ENCODE measurements at places on chromosomes 6 and 20.
A peak's percentile ranks its signal among the peaks of the same experiment; 100 is the strongest.

GRCh38 chr20:21623074-21623780, 82.2 kb upstream of the PAX1 start:
- DNase-seq = no peak

- no peak for DNase-seq
Measured at GRCh38 chr20:61044499-61044898, 207.6 kb upstream of the CDH4 start.

- DNase-seq = peak; percentile 34
Measured at GRCh38 chr6:35370124-35370741, 27.9 kb downstream of the PPARD start.

DNA sequence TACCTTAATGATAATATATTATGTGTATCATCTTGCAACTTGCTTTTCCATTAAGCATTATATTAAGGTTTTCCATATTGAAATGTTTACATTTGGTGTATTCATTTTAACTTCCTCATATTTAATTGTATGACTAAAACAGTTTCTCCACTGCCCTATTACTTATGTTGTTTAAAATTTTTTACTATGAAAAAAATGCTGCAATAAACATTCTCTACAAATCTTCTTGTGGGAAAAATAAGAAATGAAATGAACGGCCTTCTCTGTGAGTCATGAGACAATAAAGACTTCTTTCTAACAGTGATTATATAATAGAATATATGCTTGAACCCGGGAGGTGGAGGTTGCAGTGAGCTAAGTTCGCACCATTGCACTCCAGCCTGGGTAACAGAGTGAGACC, 25.5 kb downstream of the FASTKD5 start:
- DNase-seq = no peak

DNA sequence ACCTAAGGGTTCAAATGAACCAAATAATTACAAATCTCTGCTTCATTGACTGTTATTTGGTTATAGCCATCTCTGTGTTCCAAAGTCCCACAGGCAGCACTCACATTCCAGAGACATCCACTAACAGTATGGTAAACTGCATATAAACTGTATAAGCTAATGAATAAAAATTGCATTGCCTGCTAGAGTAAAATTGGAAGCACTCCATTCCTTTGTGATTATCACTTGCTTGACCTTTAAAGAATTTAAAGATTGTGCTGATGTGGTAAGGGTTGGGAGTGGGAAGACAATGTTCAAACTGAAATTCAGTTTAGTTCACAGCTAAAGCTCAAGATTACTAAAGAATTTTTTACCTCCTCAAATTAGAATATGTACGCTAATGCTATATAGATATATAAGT, 31.0 kb upstream of the OSTM1 start:
- no peak for DNase-seq

DNA sequence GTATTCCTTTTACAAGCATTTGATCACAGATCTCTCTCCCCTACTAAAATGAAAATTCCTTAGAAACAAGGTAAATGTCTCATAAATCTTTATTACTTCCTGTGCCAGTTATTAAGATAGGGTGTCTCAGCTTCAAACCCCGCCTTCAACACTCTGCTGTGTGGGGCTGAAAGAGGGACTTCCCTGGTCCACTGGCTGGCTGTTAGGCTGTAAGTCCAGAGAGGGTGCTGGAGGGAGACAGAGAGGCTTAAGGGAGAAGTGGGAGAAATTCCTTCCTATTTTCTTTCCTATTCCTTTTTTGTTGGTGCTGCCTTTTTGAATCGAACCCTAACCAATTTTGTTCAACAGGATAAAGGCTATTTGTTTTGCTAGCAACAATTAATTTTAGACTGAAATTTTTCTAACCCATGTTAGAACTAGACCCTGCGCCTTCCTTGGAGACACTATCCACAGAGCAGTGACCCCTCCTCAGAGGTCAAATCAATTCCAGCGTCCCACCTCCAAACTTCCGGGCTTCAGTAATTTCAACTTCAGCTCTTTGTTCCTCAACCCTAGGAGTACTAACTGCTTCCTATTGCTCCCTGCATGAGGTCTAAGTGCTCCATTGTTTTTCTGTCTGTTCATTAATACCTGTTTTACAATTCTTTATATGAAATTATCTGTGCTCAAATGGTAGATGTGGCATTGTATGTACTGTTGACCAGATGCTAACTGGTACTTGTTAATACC, 207.5 kb upstream of the OPRM1 start:
- no peak for DNase-seq

GRCh38 chr20:8431538-8432434, 299.7 kb downstream of the PLCB1 start:
- no peak for DNase-seq

- DNase-seq = no peak
Measured at GRCh38 chr6:4953440-4953839, 50.4 kb downstream of the RPP40 start.

- no peak for DNase-seq
Measured at GRCh38 chr20:14012671-14013070, 17.4 kb downstream of the MACROD2 start.

DNA sequence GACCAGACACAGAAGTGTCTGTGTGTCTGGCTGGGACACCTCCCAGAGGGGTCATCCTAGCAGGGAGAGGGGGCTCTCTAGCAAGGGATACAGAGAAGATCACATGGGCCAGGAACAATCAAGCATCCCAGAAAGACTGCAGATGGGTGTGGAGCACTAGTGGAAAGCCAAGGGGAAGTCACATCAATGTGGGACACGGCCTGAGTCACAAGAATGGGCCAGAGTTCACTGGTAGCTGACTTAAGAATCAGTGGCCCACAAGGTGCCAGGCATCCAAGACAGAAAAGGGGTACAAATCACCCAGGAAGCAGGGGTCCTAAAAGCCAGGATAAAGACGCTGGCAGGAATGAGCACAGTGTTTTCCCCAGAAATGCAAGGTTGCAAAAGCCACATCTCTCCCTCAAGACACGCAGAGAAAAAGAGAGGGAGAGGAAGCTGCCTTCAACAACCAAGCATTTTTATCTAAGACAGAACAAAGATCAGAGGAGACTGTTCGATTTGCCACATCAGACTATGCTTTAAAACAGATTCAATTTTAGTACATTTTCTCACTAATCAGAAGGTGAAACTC, 113.6 kb upstream of the DST start:
- no peak for DNase-seq

DNA sequence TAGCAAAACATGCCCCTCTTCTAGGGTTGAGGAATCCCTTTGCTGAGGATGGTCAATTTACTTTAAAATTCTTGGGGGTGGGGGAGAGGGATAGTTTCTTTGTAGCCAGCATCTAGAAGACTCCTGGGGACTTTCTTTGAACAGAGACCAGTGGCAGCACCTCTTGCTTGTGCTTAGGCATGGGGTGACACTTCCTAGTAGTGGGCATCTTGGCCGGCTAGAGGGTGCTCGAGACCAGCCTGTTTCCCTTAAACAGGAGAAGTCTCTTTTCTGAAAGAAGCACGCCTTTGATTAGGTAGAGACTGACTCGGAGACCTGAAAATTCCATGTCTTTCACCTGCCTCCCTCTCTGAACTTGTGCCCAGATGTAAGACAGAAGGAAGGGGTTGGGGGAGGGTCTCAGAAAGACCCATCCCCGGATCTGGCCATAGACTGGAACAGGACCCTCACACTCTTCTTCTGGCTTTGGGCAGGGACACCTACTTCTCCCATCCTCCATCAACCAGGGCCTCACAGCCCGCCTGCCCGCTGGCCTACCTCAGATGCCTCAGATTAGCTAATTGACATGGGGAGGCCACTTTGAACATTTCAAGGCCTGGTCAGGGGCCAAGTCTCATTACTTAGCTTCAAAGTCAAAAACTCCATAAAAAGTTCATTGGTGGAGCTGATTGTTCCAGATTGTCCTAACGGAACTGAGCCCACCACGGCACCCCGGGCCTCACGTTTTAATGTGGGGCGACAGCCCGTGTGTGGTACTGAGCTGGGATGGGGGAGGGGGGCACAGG, 172.2 kb downstream of the CDC5L start:
- no peak for DNase-seq

DNA sequence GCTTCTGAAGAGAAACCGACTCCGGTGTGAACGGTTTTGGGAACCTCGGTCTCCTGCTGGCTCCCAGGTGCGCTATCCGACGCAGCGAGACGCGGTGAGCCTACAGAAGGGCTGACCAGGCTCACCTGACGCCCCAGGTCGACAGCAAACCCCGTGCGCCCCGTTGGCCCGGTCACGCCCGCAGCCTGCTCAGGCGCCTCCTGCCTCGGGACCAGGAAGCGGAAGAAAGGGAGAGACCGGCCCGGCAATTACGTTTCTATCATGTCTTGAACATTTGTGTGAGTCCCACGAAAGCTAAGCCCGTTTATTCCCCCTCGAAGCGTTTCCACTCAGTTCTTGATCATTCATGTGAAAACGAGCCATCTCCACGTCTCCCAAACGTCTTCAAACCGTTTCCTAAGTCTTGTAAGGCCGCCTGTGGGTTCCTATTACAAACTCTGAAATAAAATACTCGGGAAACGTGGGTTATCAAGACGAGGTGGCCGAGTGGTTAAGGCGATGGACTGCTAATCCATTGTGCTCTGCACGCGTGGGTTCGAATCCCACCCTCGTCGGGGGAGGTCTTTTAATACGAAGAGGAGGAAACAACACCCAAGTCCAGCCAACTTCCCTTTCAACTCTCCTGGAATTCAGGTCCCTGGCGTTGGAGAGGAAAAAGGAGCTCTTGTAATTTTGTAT, 150.5 kb upstream of the PRSS16 start:
- DNase-seq = peak; percentile 3

DNA sequence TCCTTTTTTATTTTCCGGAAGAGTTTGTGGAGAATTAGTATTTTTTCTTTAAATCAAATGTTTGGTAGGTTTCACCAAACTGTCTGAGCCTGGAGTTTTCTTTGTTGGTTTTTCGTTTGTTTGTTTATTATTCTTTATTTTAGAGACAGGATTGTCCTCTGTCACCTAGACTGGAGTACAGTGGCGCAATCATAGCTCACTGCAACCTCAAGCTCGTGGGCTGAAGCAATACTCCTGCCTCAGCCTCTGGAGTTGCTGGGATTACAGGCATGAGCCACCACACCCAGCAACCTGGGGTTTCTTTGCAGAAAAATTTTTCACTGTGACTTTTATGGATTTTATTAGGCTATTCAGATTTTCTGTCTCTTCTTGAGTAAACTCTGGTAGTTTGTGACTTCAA, 120.2 kb upstream of the LOC128125822 start:
- no peak for DNase-seq

GRCh38 chr6:41523915-41524633, 22.1 kb upstream of the FOXP4 start:
- DNase-seq = no peak

GRCh38 chr6:87095087-87095509, at the start of gene CGA:
TSS of gene CGA (minus strand) at chr6:87095106. CDS start at chr6:87088200, 6,906 bp downstream.
- no peak for DNase-seq

GRCh38 chr6:165963750-165964149, 203.9 kb downstream of the TBXT start:
- DNase-seq = no peak

DNA sequence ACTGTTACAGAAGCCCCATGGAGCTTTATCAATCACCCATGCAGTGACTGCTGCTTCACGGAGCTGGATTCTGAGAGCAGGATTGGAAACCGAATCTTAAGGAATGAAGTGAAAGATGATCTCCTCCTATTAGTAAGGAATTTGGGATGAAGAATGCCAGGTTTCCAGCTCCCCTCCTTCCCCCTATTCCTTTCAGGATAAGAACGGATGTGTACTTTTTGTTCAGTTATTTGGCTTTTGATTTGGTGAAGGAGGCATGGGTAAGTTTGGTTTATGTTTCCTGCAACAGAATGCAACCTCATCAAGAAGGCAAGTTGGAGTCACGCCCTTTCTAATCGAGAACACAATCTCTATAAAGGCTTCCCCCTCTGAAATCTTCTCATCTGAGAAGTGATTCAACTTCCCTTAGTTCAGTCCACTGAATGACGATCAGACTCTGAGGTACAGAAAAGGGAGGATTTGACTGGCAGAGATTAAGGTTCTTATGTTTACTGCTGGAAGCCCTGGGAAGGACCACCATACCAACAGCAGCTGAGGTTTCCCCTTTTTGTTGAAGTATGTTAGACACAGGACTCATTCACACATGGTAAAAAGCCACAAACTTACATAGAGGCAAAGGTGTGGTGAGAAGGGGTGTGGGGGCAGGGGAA, 5.5 kb downstream of the ELMO2 start:
- peak; percentile 28 for DNase-seq

- DNase-seq = no peak
Measured at GRCh38 chr20:38130687-38131587, 34.1 kb downstream of the TGM2 start.

GRCh38 chr6:43715056-43715788, 27.6 kb upstream of the MRPS18A start:
- DNase-seq = no peak

DNA sequence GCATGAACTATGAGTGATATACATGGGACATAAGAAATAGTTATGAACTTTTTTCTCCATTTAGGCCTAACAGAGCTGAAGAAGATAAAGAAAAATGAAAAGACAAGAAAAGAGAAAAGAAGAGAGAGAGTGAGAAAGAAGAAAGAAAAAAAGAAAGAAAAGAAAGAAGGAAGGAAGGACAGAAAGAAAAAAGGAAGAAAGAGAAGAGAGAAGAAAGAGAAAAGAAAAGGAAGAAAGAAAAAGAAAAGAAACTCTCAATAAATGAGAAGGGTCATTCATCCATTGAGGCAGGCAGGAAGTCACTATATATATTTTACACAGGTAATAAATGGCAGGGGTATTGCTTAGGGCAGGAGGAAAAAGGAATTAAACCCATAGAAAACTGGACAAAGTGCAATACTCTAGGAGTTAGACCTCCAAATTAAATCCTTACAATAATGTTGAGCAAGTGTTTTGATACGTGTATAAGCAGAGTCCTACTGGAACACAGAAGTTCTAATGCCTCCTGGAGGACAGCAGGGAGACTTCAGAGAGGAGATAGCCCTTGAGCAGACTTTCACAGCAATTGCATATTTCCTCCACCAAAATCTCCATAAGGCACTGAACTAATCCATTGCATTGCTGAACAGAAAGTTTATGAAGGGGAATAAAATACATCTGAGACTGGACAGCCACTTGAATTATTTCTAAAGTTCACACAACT, 86.4 kb upstream of the TENT5A start:
- DNase-seq = no peak

DNA sequence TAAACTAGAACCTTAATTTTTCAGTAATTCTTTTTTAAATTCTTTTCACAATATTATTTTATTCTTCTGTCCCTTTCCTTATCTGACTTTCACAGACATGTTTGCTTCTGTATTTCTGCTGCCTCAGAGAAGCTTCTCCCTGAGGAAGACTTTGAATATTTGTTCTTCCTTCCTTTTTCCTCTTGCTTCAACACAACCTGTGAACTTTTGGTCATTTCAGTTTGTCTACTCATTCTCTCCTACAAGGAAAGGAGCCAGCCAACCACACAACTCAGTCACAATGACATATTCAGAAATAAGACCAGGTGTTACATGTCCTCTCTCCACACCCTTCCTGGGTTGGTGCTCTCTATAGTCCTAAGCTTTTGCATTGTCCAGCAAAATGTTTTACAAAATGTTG, 310.4 kb downstream of the TFAP2B start:
- DNase-seq = no peak

Data from activated CD4-positive, alpha-beta T cell treated with anti-CD3 and anti-CD28 coated beads for 4 hours (primary cell).